IMR-90 (cell line): ENCODE measurements at places on chromosomes 1 and 21. TPM values are rescaled to one million over a fixed set of nuclear protein-coding genes. Genes with fewer than 3 reads are reported as not detected.

SHISA4 gene
- 10.0 and 11.1 TPM in 2 replicates for total RNA-seq

RAP1GAP gene
- under 0.01 TPM in 1 of 2 replicates, not detected in the other for total RNA-seq

KAZN gene
- 5.2 and 5.6 TPM in 2 replicates for total RNA-seq

RUNX3 gene
- total RNA-seq, result not detected in 2 replicates

UQCRHL gene
- total RNA-seq, result 1.4 and 2.8 TPM in 2 replicates

DNA sequence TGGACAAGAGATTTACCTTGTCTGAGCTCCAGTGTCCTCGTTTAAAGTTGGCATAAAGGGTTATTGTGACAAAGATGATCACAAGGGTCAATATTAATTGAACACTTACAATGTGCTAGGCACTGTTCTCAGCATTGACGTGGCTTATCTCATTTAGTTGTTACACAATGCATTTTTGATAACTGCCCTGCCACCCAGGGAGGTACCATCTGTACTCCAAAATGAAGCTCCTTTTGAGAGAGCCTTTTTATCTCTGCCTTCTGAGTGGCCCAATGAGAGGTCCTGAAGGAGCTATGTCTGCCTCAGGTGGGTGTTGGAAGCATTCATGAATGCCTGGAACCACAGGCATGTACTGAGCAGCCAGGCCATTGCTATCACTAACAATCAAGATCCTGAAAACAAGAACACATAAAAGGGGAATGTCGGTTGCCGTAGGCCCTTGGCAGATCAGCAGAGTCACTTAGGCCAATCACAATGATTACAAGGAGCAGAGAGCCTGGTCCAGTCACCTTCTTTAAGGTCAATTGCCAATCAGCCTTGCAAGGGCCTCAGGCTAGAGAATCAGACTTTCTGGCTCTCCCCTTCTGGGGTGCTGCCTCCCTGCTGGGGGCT, 78.5 kb downstream of the NMNAT2 start:
- H3K36me3 ChIP-seq, result no peaks in the 10 kb centered on the region
- no peaks in the 10 kb centered on the region for H3K4me1 ChIP-seq
- no peak for DNase-seq
- H3K27ac ChIP-seq, result no peak overlapping the region

DNA sequence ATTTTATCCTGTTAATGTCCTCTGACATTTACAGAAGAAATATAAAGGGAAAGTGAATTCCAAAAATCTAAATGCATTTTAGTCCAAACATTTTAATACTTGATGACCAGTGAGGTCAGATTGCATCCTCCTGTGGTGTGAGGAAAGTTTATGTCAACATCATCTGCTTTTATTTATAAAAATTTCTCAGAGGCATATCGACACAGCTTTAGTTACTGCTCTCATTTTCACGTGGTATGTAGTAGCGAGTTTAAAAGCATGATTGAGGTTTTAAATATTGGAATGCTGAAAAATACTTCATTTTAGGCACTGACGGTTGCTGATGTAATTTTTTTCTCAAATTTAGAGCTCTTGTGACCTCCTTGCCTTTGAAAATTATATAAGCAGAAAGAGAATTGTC, 234.8 kb downstream of the HMCN1 start:
- peak; percentile 59 for DNase-seq
- no peak overlapping the region for H3K4me3 ChIP-seq
- no peak overlapping the region for H3K27ac ChIP-seq
- H3K4me1 ChIP-seq, result peaks cover 13% of the 10 kb centered on the region
- no peaks in the 10 kb centered on the region for H3K27me3 ChIP-seq
- no peaks in the 10 kb centered on the region for H3K36me3 ChIP-seq
